ENCODE measurements at places on chromosomes 12 and 14. TPM values are rescaled to one million over a fixed set of nuclear protein-coding genes. Genes with fewer than 3 reads are reported as not detected.
A peak's percentile ranks its signal among the peaks of the same experiment; 100 is the strongest.

- peak; percentile 91 for DNase-seq
Observed at GRCh38 chr14:77053046-77053841, 24.7 kb upstream of the IRF2BPL start.

GRCh38 chr12:11710431-11710830 lies 61.0 kb downstream of the ETV6 start:
- no peak for DNase-seq

DNA sequence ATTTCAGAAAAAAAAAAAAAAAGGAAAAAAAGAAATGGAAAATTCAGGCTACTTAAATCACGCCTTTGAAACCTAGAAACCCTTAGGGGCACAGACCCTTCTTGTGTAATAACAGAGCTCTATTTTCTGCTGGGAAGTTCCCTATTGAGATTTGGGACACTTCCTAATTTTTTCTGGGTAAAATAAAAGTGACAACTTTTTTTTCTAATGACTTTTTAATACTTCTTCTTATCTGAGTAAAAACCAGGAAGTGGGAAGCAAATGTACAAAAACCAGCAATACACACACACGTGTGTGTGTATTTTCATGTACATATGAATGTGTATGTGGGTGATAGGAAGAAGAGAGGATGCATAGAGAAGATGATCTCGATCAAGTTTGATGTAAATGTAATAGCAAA lies 35.8 kb downstream of the ETV6 start:
- no peak for DNase-seq

The ZNF740 gene
- 39.6 TPM for total RNA-seq

- DNase-seq: no peak
Observed at GRCh38 chr14:93994919-93995682, 2.0 kb upstream of the CCDC197 start.

All from osteocyte (in vitro differentiated cells).